Memory B cell (primary cell): ENCODE measurements at places on chromosomes 2 and 18.

- DNase-seq = no peak
These were observed 655.2 kb downstream of the EPHA4 start for GRCh38 chr2:220916931-220917330.

GRCh38 chr18:61489334-61489733 is 156.1 kb downstream of the CDH20 start:
- DNase-seq = no peak

- DNase-seq = no peak
These were observed 12.2 kb upstream of the PSMA8 start for GRCh38 chr18:26121476-26121875.

GRCh38 chr2:52269696-52270485 is 1238.0 kb upstream of the NRXN1 start:
- DNase-seq = no peak

DNA sequence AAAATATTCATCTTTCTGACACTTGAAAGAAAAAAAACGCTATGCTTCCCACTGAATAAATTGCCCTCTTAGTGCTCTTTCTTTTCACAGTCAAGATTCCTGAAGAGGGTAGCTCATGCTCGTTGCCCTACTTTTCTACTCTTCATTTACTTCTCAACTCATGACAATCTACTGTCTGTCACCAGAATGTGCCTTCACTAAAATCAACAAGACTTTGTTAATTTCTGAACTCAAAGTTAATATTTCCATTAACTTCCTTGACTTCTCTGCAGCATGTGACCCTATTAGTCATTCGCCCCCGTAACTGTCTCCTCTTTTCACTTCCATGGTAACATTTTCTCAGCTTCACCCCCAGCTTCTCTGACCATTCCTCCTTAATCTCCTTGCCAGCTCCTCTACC is 98.9 kb upstream of the MAPRE2 start:
- DNase-seq = no peak

GRCh38 chr2:240123821-240124650 is 12.1 kb downstream of the COPS9 start:
- DNase-seq = no peak

DNA sequence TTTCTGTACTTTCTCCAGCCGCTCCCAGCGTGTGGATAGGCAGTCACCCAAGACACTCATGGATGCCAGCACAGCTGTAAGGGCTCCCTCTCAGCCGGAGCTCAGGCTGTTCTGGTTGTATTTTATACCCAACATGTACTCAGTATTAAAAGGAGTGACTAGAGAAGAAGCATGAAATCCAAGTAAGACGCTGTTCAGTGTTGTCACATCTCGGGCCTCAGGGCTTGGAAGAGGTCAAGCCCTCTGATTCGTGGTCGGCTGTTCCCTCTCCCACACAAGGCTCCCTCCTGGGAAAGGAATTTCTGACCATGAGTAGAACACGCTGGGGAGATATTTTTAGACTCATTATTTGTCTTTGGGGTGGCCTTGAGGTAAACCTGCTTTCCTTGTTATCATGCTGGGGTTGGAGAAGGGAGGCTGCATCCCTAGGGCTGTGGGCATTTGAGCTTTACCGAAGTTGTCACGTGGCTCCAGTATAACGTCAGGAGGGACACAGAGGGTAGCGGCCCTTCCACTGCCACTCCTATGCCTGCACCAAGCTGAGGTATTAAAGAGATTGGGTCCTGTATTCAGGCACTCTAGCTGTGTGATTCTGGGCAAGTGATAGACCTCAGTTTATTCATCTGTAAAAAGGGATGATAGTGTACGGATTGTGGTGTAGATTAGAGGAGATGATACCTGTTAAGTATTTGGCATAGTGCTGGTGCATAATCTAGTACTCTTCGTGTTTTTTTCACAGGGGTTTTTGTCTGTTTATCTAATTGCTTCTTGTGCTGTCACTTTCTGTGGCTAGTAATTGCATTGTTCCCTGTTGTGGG is 34.1 kb downstream of the HK2 start:
- DNase-seq = no peak

GRCh38 chr18:73881396-73881917 is 266.2 kb downstream of the FBXO15 start:
- no peak for DNase-seq

- no peak for DNase-seq
These were observed 8.0 kb downstream of the ZNF516 start for GRCh38 chr18:76487070-76487469.

DNA sequence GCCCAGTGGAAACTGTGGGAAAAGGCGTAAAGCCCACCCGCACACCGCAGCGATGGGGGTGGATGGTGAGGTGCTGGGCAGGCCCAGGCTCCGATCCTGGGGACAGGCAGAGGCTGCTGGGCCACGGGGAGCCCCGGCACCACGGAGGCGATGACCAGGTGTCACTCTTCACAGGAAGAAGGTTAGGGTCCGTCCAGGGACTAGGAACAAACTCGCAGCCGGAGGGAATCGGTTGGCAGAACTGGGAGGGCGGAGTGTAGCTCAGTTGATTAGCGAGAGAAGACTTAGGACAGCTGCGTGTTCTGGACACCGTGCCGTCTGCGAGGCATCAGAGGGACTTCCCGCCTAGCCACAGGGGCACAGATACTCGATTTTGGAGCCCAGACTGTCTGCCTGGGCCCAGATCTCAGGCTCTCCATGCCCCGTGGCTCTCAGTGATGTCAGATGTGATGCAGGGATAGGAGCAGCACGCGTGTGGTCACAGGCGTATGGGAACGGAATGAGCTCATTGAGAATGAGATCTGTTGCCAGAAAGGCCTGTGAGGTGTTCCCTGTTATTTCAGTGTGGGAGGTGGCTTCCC is 16.1 kb upstream of the ALLC start:
- no peak for DNase-seq
